ENCODE measurements at places on chromosomes 3 and 15.

GRCh38 chr3:134211797-134212196 lies 38.9 kb downstream of the RYK start:
- DNase-seq, result peak; percentile 2

DNA sequence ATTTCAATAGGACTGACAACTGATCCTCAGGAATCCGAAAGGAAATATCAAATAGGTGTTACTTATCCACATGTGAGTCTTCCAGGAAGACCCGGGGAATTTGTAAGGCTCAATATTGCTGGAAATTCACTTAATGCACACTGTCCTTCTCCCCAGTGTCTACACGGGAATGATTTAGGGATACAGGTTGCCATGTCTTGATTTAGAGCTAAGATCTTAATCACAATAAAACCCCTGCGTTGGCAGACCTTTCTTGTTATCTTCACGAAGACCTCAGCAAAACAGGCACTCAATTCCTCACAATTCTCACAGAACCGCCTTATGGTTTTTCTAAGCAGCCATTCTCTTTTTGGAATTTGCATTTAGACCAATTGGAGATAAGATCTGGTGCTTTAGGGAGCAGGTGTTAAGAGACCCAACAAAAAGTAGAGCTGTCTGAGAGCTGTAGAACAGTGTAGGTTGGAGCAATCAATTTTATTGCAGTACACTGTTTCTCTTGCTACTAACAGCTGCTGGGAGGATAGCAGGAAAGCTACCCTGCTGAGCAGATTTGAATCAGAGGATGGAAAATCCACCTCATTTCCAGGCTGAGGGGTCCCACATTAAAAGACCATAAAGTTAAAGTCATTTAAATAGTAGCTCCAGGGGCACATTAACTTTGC lies 925.7 kb downstream of the EPHA3 start:
- DNase-seq, result no peak

- DNase-seq, result no peak
Observed at GRCh38 chr15:34124651-34125050, 22.8 kb downstream of the PGBD4 start.

DNA sequence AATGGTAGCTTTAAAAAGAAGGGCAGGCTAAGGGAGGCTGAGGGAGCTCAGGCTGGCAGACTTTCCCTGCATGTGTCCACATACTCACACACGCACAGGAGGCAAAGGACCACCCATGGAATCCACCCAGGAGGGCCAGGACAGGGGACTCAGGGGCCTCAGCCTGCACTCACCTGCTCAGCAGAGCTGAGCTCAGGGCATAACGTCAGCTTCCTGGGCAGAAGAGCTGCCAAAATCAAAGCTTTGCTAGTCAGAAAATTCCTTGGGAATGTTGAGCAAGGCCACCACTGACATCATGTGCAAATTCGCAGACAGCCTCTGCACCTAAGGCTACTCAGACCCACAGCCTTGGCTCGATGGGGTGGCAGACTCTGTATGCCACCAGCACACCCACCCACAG lies 16.4 kb upstream of the ALAS1 start:
- DNase-seq, result no peak
